ENCODE measurements at places on chromosomes 3 and 15.
A peak's percentile ranks its signal among the peaks of the same experiment; 100 is the strongest.

DNA sequence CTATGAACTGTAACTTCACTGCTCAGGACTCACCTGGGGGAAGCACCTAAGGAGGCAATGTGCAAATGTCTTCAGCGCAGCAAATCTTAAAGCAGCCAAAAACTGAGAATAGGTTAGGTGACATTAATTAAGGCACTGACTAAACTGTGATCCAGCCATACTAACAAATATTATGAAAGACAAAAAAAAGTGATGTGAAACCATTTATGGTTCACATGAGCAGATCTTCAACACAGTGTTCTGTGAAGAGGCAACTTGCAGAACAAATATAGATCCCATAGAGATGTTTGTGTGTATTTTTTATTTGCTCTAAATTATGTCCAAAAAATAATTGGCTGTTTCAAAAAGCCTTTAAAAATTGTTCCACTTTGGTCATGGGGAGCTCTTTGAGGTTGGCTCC, 24.1 kb upstream of the MITF start:
- no peak for DNase-seq

GRCh38 chr3:79038636-79039035, 729.2 kb downstream of the ROBO1 start:
- no peak for DNase-seq

GRCh38 chr3:75001330-75001729, 386.9 kb upstream of the CNTN3 start:
- DNase-seq: no peak

DNA sequence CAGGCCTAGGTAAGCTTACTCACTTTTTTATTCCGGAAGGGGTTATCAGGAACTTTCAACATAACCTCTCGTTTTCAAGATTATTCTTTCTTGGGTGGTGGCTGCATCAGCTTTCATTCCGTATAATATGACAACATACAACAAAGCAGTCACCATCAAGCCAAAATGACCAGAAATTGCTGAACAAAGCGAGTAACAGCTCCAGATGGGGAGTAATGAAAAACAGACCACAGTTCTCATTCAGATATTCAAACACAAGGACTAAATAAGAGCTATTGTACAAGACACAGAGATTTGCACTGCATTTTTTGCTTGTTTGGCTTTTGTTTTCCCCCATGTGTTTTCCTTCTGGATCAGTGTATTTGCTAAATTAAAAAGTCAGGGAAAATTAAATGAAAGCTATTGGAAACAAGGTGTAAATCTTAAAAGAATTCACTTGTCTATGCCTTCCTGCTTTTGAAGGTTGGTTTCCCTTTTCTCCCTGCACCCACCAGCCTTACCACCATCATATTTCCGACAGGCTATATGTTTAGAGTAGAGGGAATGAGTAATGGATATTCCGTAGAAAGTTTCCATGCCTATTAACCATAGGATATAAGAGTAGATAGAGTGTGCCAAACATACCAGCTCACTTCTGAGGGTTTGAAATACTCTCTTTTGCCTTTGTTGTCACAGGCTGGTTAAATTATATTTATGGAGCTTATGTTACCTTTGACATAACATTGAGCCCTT, 213.6 kb downstream of the RBMS3 start:
- DNase-seq: no peak

DNA sequence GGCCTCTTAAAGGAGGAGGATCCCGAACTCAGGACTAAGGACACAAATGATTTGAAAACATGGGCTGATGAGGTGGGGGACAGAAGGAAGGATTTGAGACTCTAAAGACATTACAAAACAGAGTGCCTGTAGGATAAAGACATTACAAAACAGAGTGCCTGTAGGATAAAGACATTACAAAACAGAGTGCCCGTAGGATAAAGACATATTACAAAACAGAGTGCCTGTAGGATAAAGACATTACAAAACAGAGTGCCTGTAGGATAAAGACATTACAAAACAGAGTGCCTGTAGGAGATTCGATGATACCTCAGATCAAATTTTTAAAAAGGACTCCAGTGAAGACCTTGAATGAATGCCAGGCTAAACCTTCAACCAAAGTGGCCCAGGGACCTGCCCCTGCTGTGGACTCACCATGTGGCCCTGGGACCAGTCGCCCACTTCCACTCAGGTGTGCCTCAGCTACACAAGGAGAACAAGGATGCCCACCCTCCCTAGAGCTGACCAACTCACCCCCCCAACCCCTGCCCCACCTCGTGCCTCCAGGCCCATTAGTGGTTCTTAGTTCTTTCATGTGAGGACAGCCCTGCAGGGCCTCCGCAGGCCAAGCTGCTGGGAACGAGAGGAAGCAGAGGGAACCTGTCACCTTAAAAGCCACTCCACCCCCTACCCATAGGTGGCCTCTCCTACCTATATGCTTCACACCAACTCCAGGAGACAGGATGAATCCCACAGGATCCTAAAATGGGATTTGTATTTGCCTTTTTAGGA, 59.8 kb downstream of the SH3BP5 start:
- no peak for DNase-seq

DNA sequence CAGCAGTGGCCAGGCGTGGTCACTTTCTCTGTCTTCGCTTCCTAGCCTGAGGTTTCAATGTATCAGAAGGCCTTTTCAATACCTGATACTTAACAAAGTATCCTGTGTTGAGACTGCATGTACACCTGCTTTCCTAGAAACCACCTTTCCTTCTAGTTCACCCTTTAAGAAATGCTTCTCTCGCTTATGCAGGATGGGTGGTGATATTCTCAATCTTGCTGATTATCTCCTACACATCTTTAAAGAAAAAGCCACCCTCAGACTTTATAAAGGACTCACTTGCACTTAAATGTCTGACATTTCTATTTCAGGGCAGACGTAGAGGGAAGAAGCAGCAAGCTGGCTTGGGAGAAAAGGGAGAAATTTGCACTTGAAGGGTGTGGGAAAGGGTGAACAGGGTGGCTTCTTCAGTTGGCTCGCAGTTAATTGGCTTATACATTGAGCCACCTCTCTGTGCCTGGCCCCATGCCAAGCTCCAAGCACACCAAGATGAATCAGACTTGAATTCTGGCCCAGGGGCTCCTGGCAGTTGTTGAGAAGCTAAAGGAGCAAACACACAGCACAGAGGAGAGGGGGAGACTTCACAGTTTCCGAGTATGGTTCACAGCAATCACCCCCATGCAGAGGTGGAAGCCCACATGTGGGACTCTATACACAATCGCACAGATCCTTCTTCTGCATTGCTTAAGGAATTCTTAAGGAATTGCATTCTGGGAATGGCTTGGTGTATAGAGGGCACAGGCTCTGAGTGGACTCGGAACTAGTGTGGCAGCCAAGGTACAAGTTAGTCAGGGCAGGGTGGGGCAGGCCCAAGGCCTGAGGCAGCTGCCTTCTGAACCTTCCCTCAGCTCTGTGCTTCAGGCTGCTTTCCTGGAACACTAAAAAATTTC, 1.3 kb downstream of the ARL6IP5 start:
- DNase-seq: peak; percentile 94

- DNase-seq: no peak
These were observed 242.2 kb upstream of the CHRNA7 start for GRCh38 chr15:31788104-31788503.

DNA sequence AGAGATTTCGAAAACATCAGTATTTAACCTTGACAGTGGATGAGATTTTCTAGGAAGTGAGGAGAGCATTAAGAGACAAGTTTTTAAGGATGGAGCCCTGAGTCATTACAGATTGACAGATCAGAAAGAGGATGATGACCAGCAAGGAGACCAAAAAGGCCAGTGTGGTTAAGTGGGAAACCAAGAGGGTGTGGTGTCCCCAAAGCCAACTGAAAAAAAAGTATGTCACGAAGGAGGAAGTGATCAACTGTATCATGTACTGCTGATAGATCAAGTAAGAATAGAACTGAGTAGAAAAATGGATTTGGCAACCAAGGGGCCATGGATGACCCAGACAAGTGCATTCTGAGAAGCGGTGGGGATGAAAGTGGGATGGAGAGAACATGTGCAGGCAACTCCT, 491.8 kb downstream of the FHIT start:
- no peak for DNase-seq

DNA sequence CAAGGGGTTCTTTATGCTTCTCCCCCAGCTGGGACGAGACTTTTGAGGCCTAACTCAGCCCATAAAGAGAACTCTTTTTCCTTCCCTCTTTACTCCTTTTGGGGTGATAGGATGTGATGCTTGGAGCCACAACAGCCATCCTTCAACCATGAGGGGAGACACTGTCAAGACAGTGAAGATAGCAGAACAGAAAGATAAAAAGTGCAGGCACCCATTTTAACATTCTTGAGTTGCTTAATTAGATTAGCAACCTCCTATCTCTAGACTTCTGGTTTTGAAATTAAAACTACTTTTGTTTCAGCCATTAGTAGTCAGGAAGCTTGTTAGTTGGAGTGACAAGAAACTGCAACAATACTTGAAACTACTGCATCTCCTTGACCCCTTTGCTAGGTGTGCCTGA, 6.5 kb downstream of the GPR27 start:
- no peak for DNase-seq

DNA sequence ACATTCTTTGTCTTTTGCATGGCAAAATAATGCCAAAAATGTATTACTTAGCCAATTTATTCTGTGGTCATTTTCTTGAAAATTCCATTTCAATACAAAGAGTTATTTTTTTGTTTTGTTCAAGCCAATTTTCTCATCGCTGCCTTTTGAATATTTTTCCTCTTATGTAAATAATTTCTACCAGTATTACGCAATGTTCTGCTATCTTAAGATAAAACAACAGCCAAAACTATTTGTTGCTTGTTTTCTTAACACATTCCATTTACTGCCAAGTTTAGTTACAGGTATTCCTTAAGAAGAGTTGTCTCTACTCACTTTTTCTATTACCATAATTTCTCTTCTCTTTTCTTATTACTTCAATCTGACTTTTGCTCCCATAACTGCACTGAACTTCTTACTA, 163.1 kb downstream of the ROBO1 start:
- DNase-seq: no peak

DNA sequence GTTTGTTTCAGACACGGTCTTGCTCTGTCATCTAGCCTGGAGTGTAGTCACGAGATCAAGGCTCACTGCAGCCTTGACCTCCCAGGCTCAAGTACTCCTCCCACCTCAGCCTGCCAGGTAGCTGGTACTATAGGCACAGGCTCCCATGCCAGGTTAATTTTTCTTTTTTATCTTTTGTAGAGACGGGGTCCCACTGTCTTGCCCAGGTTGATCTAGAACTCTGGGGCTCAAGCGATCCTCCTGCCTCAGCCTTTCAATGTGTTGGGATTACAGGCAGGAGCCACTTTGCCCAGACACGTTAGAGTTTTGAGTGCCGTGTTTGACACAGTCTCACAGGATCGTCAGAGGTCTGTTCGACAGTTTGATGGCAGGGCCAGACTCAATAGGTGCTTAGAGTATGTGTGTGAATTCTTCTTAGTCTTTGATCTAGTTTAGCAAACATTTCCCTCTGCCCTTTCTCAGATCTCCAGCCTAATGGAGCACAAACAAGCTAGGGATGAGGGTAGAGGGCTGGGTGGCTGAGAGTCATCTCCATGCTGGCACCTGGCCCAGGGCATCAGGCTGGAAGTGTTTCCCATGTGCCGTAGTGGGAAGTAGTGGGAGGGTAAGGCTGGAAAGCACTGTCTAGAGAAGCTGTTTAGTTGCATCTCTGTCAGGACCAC, 66.1 kb upstream of the DLG1 start:
- peak; percentile 65 for DNase-seq

GRCh38 chr3:30638685-30639412, 32.4 kb downstream of the TGFBR2 start:
- no peak for DNase-seq

DNA sequence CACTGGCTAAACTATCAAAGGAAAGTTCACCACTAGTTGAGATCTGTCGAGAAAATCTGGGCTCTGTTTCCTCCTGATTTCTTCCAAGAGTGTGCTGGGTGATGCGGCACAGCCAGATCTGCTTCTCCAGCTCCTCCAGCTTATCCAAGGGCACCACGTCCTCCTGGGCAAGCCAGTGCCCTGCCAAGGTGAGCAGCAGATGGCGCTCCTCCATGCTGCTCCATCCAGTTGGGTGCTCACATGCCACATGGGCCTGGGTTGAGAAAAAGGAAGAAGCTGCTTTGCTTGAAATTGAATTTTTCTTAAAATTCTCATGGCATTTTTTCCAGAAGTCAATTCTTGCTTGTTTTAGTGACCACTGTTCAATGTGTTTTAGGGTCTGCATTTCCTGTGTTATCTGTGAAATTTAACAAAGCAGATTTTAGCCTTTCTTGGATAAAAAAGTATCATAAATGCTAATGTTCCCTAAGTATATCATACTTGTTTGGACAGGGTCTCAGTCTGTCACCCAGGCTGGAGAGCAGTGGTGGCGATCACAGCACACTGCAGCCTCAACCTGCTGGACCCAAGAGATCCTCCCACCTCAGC, 47.3 kb downstream of the EIF3J start:
- DNase-seq: peak; percentile 23

- no peak for DNase-seq
These were observed 89.5 kb downstream of the VGLL4 start for GRCh38 chr3:11554236-11554610.

DNA sequence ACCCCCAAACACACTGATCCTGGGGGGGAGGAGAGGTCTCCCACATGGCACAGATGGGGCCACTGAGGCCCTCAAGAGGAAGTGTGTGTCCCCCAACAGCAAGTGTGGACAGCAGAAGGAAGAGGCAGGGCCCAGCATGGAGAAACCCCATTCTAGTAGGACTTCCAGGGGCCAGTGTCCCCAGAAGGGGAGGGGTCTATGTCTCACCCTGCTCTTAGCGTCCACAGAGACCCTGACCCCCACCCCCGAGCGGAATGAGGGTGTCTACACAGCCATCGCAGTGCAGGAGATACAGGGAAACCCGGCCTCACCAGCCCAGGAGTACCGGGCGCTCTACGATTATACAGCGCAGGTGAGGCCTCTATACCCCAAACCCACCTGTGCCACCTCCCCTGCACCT, 35.3 kb downstream of the TSPAN3 start:
- no peak for DNase-seq

DNA sequence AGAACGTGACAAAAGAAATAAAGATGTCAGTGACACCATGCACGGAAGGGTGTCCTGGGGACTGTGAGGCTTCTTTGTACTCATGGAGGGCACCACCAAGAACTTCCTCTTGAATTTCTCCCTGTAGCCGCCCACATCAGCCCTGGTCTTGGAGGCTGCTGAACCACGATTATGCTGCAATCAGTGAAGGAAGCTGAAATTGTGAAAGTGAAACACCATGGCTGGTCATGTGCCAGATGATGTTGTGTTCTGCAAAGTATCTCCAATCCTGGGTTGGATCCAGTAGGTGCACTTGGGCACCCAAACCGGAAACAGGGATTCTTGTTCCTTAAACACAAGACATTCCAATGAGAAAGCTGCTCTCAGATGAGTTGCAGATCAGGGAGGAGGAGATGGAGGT, 104.4 kb upstream of the GOLGA6L6 start:
- DNase-seq: no peak

- no peak for DNase-seq
These were observed 718.4 kb downstream of the GBE1 start for GRCh38 chr3:81043009-81043408.

GRCh38 chr3:25096536-25096935, 331.5 kb upstream of the RARB start:
- no peak for DNase-seq

DNA sequence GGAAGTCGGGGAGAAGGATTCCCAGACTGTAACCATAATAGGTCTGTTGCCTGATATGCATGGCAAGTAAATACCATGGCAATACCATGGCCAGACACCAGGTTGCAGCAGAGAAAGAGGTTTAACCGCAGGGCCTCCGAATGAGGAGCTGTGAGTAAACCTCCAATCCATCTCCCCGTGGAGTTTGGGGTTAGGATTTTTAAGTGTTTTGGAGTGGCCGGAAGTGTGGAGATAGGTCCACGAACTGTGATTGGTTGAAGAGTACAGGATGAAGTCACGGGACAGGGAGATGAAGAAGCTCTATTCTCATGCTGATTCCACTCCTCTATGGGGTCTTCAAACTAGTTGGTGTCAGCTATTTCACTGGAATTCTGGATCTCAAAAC, 127.9 kb downstream of the ST8SIA2 start:
- DNase-seq: peak; percentile 94
